Activated B cell treated with CpG ODN at 0.5 μM for 24 hours (primary cell): ENCODE measurements at places on chromosomes 11 and 22. TPM values are rescaled to one million over a fixed set of nuclear protein-coding genes. Genes with fewer than 3 reads are reported as not detected.

DNA sequence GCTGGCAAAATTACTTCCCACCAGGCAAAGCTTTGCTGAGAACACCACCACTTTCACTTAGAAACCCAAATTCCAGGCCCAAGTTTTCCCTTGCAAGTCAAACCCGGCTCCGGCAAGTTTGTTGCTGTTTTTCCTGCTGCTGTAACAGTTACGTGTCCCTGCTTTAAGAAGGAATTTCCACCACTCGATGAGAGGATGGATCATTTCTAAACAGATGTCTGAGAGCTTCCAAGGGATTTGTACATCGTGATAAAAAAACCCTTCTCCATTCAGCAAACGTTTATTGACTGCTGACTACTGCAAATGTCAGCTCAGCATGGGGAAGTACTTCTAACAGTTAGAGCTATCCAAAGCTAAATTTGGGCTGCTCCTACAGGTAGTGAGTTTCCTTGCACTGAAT is 19.7 kb downstream of the P2RX3 start:
- DNase-seq = no peak

Gene OR8G5
- total RNA-seq = not detected in 2 replicates

DNA sequence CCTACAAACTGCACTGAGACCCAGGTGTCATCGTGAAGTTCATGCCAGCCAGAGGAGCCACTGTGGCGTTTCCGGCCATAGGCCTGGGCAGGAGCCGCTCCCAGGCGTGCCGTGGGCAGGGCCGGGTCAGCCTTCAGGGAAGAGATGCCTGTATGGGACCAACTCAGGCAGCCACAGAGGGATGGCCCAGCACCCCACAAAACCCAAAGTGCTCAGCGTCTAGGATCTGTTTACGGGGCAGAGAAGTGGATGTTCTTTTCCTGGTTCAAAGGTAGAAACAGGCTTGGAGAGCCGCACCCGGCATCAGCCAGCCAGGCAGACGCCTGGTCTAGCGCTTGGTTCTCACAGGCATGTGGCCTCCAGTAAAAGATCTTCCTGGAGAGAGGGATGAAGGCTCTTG is 8.4 kb upstream of the BID start:
- no peak for DNase-seq

DNA sequence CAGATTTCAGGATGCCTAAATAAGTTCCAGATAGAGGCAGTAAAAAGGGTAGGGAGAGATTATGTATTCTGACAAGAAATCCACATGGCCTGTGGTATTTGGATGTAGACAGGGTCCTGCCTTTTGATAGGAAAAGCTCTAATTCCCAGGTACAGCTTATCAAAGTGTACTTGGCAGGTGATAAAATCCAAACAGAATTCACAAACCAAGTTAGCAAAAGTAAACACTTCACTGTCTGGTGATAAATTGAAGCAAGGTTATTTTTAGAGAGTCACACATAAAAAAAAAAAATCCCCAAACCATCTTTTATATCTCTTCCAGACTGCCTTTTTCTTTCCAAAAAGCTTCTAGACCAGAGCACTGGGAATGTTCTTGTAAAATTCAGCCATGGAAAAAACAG is 5.7 kb downstream of the CBLIF start:
- no peak for DNase-seq

DNA sequence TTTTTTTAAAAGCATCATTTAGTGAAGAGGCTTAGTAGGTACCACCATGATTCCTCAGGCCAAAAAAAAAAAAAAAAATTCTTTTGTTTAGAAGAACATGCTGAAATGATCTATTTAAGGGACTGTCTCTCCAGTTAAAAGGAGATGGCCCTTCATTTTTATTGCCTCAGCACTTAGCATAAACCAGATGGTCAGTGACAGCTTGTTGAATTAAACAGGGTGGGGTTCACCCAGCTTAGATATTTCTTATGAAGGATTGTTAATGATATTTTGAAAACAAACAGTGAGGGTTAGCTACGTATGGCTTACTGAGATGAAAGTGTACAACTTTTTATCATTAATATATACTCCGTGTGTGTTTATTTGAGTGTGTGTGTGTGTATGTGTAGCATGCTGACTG is 203.7 kb downstream of the FAM181B start:
- DNase-seq = no peak

GRCh38 chr22:43526946-43527345 is 115.1 kb downstream of the MPPED1 start:
- DNase-seq = no peak

- DNase-seq = no peak
Measured at GRCh38 chr11:100574894-100575769, 112.0 kb upstream of the ARHGAP42 start.

DNA sequence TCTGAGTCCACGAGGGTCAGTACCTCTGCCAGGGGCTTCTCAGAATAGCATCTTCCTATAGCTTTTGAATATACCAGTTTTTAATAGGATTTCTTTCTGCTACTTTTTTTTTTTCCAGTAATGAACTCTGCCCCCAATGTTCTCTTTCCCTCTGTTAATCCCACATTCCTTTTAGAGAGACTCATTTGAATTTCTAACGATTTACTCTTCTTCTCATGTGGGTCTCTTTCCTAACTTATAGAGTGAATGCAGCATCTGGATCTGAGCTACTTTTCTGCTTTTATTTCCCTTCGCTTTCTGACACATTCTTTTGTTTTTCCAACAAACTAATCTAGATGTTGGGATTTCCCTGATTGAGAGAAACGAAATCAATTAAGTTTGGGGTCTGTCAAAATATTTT is 71.4 kb downstream of the INSC start:
- DNase-seq = no peak

Gene PGA4
- total RNA-seq = not detected in 2 replicates

DNA sequence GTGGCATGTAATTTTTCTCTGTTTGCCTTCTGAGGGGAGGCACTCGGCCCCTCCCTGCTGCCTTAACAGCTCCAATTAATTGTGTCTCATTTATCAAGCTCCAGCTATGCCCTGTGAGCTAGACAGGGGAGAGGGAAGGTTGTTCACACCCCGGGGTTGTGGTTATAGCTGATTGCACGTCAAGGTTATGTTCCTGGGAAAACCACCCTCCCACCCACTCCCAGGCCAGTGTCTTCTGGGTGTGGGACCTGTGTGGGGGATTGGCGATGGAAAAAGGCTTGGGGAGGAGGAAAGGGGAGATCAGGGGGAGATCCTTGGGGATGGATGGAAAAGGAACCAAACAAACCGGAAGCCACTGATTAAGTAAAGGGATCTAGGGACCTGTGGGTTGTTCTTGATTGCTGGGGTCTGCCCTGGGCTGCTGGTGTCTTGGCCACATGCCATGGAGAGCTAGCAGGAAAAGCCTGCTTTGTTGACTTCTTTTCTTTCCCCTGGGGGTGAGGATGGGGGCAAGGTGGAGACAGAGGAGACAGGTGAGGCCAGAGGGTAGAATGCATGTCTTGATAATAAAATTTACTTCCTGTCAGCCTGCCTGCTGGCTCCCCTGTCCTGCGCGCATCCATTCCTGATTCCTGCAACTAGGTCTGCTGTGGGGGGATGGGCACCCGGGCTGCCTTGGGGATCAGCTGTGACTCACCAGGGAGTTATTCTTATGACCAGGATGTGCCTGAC is 13.5 kb upstream of the SORL1-AS1 start:
- DNase-seq = no peak
